Cerebellum (tissue), 4 donors: ENCODE measurements at places on chromosomes 1 and 21. TPM values are rescaled to one million over a fixed set of nuclear protein-coding genes. Genes with fewer than 3 reads are reported as not detected.

- DNase-seq, result no peak
Measured at GRCh38 chr1:209218981-209219380, 364.5 kb upstream of the CAMK1G start.

DNA sequence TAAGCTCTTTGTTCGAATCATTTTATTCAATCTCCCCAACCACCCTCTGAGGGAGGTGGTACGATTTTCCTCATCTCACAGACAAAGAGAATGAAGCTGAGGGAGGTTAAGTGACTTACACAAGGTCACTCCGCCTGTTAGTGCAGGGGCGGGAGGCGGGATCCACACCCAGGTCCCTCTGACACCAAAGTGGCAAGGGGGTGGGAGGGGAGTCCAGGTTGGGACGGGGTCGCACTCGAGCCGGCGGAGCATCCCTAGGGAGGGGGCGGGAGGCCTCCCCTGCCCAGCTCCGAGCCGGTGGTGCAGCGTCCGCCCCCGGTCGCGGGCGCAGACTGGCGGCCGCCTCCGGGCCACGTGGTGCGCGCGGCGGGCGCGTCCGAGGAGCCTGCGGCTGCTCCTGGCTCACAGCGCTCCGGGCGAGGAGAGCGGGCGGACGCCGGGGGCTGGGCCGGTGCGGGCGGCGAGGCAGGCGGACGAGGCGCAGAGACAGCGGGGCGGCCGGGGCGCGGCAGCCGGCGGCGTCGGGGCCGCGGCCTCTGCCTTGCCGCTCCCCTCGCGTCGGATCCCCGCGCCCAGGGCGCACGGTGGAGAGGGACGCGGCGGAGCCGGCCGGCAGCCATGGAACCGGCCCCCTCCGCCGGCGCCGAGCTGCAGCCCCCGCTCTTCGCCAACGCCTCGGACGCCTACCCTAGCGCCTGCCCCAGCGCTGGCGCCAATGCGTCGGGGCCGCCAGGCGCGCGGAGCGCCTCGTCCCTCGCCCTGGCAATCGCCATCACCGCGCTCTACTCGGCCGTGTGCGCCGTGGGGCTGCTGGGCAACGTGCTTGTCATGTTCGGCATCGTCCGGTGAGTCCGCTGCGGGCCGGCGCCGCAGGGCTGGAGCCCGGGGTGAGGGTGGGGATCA is at the start of gene OPRD1:
TSS of gene OPRD1 (plus strand) at position 405 of the 903 bp plus-strand sequence. CDS start at position 619, 214 bp downstream.
- DNase-seq, result no peak

Gene PMF1
- 24.7 TPM for total RNA-seq

GRCh38 chr1:218521414-218522169 is 176.5 kb downstream of the TGFB2 start:
- peak; percentile 2 for DNase-seq

DNA sequence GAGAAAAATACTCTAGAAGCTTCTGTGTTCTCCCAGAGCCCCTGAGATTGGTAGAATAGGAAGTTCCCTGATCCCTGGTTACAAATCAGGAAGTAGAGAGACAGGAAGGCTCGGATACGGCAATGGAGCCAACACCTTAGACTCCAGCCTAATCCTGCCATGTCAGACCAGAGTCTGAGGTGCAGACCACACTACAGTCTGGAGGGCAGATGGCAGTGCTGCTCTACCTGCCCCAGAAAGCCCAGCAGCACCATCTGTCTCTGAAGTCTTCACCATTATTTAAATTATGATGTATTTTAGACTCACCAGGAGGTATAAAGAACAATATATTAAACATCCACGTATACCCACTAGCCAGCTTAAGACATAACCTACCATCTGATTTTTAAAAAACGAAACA is 93.0 kb downstream of the MTR start:
- peak; percentile 71 for DNase-seq

- DNase-seq, result no peak
Measured at GRCh38 chr21:20276954-20277353, 721.3 kb upstream of the NCAM2 start.
